ENCODE measurements at places on chromosomes 1 and 21. TPM values are rescaled to one million over a fixed set of nuclear protein-coding genes. Genes with fewer than 3 reads are reported as not detected.

F13B gene
- not detected for total RNA-seq

DNA sequence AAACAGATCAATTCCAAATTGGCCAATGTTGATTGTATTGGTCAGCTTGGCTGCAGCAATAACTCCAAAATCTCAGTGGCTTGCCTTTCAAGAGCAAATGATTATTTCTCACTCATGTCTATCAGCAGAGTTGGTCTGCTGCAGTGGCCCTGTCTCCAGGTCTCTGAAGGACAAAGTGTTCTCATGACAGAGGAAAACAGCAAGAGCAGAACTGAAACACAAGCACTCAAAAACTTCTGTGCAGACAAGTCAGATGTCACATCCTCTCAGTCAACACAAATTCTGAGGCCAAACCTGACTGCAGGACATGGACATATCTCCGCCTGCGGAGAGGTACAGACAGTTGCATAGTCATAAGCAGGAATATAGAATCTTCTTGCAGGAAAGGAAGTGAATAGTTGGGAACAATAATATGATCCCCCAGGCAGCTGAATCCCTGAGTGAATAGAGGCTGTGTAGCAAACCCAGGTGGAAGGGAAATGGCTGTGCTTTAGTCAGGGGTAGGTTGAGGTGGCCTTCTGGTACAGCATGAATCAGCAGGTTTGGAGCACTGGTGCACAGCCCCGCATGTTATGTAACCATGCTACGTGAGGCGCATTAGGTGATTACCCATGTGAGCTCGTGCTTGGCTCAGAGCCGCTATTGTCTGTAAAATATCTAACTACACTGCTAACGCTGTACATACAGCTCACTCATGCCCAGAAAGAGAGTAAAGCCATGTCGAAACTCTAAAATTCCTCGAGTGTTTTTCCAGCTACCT is 17.1 kb upstream of the UBE2U start:
- no peak for DNase-seq

DNA sequence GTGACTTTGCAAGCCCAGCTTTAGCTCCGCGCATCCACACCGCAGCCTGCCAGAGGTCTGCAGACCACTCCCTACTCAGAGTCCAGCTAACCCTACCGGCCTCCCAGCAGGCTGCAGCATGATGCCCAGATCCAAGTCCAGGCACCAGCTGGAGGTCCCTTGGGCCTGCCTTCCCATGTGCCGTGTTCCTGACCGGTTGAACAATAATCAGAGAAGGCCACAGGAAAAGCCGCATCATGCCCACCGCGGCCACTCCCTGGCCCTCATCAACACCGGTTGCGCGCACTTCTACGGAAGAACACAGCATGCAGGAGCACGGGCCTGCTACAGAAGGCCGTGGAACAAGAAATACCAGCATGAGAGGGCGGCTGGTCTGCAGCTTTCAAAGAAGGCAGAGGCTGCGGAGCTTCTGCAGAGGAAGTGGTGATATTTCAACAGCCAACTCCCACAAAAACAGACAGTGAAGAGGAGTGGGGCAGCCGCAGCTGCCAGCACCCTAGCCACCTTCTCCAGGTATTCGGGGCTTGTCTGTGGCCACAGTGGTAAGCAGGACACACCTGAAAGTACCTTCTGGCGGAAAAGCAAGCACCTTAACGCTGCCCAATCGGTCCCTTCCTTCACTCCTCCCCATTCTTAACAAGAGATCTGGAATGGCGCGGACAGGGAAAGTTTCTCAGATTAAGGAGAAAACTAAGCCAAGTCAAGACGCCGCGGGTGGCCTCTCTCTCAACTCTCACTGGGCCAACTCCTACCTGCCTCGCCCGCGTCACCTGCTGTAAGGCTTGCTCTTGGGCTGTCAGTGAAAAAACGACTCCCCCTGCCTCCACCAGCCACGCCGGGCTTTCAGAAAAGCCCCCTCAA is 1.5 kb downstream of the PGBD5 start:
- DNase-seq, result no peak

DNA sequence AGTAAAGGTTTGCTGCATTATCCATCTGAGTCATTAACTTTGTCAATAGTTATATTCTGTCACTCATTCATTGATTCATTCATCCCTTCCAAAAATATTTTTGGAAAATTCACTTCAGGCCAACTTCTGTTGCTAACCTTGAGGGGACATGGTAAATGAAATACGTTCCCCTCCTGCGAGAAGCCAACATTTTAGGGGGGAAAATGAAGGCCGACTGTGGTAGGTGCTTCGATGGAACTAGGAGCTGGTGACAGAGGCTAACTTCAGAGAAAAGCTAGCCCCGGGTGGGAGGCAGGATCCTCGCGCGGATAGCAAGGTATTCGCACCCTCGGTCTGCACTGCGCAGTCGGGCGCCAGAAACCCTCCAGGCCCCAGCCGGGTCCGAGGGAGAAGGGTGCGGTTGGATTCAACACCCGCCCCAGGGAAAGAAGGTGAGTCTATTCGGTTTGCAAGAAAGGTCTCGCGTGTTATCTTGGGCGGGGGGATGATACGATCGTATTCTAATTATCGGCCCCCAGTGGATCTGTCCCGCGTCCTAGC is 646 bp upstream of the RRP15 start:
- DNase-seq, result peak; percentile 1

PTGER3 gene
- total RNA-seq, result 54.3 TPM

GRCh38 chr1:32142446-32143301 is 34.8 kb downstream of the KPNA6 start:
- peak; percentile 79 for DNase-seq

DNA sequence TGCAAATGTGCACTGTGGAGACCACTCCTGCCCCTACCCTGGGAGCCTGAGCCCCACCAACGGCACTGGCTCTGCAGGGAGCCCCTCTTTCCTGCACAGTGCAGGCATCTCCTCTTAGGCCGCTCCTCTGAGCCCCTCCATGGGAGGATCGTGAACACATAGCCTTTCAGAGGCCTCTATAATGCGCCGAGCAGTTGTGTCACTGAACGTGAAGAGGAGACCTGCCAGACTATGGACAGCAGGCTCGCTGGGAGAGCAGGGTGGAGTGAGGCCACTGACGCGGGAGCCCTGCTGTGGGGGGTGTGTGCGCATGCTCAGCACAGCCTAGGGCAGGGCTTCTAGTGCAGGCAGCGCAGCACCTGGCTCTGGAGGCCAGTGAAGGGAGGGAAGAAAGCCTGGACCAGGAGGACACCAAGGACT is 151.3 kb upstream of the COL6A1 start:
- no peak for DNase-seq

- DNase-seq, result no peak
Measured at GRCh38 chr1:223037845-223038244, 105.2 kb downstream of the TLR5 start.

SYNC gene
- 17.2 TPM for total RNA-seq

DNA sequence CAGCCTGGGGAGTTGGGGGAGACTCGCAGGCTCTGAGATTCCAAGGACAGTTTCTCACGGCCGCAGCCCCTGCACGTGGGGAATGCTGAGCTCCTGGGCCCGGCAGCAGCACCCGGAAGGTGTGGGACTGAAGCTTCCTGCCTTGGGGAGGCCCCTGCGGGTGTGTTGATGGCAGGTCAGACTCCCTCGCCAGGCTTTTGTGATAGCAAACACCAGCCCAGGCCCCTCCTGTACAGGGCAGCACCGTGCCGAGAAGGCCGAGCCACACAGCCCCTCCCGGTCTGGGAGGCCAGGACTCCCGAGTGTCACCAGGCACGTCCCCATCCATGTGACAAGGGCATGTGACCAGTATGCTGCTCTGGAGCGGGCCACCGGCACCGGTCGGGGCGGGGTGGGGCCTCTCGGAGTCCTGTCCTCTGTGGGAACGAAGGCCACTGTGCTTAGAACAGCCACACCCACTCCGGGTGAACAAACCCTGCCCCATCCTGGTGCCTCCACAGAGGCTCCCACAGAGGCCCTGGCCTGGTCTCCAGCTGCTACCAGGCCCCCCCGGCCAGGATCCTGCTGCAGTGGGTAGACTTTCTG is 31.1 kb upstream of the ARHGEF16 start:
- DNase-seq, result no peak

KLF17 gene
- total RNA-seq, result 0.69 TPM

DNA sequence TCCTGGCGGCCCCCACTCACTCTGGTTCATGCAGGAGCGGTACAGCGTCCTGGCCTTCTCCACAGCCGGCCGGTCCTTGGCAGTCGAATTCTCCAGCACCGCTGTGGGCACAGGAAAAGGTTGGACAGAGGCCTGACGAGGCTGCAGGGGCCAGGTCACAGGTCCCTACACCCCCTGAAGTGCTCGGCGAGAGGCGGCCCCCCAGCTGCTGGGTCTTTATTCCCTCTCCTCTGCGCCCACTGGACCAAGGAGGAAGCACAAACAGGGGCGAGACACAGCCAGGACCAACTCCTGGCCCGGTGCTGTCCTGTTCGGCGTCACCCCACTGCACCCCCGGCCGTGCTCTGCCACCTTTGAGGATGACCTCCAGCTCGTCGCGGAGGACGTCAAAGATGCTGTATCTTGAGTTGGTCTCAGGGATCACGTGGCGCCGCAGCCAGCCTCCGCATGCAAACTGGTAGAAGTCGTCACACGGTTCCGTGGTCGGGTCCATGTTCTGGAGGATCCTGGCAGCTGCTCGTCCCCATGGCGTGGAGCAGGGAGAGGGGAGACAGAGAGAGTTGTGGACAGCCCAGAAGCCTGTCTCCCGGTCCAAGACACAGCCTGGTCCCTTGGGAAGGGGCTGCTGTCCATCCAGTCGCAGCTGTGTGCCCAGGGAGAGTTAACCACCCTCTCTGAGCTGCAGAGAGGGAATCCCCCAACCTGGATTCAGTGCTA is 22.9 kb downstream of the PRXL2B start:
- no peak for DNase-seq

ZFP69B gene
- 8.6 TPM for total RNA-seq

DNA sequence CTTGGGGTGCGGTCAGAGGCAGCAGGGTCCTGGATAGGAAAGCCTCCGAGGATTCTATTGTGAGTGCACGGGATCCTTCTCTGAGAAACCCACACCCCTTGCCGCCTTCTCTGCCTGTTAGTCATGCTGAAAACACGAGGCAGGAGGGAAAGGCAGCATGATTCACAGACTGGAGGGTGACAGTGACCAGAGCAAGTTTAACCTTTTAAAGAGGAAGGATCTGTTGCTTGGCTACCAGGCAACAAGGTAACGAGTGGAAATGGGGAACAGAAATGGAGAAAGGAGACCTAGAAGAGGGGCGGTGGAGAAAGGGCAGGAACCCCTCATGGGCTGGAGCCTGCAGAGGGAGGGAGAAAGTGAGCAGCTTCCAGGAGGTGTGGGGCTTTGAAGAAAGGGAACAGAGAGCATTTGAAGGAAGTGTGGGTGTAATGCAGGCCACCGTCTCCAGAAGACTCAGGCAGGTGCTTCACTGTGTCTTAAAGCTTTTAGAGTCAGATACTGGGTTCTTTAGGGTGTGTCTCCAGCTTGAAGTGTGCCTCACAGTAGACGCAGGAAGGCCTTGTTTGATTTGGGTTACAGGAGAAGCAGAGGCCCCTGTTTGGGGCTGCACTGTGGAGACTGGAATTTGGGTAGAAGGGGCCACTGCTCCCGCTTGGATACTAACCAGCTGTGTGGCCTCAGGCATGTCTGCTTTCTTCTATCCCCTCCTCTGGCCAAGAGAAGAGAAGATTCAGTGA is 19.1 kb downstream of the OPTC start:
- no peak for DNase-seq

DNA sequence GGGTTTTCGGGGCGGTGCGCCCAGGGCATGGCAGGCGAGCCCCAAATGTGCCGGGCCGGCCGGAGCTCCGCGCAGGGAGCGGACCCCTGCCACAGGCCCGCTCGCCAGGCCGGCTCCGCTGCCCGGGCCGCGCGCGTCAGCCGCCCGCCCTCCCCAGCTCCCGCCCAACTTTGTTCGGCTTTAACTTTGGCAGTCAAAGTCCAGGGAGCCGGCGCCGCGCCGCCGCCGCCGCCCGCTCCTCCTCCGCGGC is 488 bp downstream of the SLC35D1 start:
- no peak for DNase-seq

FCRL4 gene
- total RNA-seq, result not detected

GRCh38 chr21:25813917-25814316 is 79.1 kb downstream of the GABPA start:
- DNase-seq, result no peak

GRCh38 chr21:32698971-32699693 is 28.7 kb downstream of the SYNJ1 start:
- DNase-seq, result no peak

- no peak for DNase-seq
Measured at GRCh38 chr1:43505077-43505780, 25.5 kb upstream of the PTPRF start.

GRCh38 chr1:151157067-151157531 is 650 bp downstream of the TNFAIP8L2 start:
- DNase-seq, result no peak

DNA sequence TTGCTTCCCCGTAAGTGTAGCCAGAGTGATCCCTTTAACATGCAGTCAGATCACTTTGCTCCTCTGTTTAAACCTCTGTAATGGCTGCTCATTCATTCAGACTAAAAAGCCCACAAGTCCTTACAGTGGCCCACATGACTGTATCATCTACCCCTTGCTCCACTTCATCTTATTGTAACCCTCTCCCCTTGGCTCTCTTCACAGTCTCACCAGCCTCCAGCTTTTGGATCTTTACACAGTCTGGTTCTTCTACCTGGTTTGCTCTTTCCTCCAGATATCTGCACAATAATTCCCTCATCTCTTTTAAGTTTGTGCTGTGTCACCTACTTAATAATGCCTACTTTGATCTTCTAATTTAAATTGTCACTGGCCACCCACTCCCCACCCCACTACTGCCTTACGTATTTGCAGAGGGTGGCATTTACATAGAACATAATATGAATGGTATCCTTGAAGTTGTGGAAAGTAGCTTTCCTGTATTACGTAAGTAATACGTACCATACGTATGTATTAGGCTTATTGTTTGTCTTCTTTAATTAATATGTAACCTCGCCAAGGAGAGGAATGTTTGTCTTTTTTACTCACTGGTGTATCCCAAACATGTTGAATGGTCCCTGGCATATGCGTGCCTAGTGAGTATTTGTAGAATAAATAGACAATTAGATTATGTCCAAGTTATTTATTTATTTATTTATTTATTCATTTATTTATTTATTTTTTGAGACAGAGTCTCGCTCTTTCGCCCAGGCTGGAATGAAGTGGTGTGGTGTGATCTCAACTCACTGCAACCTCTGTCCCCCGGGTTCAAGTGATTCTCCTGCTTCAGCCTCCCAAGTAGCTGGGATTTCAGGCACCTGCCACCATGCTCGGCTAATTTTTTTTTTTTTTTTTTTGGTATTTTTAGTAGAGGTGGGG is 48.6 kb downstream of the TSNAX start:
- no peak for DNase-seq
